ENCODE measurements at places on chromosomes 7 and 10.

DNA sequence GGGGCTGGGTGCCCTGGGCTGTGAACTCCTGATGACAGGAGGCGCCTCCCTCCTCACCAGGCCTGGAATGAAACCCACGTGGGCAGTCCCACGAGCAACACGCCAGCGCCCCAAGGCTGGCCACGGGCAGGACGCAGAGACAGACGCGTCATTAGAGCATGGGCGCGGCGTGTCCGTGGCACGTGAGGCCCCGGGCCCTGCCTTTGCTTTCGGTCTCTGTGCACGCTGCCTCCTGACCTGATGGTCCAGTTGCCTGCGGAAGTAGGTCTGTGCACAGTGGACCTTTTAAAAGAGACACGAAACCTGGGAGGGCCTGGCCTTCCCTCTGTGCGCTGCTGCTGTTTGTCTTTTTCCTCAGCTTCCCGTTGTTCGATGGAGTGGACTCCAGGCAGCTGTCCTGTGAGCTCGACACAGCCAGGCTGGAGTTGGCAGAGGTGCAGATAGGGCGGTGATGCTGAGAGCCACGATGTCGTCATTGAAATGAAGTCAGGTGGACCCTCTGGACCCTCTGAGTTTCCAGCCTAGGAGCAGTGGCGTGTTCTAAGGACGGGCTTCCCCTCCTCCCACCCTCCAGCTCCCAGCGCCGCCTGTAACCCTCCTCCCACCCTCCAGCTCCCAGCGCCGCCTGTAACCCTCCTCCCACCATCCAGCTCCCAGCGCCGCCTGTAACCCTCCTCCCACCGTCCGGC is 40.1 kb upstream of the CFAP46 start:
- DNase-seq = no peak

DNA sequence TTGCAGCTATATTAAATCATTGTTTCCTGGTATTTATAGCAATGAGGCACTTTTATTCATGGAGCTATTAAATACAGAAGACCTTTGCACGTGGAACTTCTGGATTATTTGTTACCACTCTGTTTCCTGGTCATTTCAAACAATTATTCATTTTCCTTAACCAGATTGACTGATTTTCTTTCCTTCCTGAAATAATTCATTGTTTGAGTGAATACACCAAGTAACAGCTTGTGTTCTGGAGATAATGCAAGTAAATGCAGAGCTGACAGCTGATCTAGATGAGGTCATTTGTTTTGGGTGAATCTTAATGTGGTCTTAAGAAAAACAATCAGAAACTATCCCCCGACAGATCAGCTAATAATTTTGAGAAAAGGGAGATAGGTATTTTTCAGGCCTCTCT is 497.7 kb downstream of the KIF20B start:
- no peak for DNase-seq

GRCh38 chr10:6108631-6109443 is 20.0 kb downstream of the RBM17 start:
- DNase-seq = no peak

DNA sequence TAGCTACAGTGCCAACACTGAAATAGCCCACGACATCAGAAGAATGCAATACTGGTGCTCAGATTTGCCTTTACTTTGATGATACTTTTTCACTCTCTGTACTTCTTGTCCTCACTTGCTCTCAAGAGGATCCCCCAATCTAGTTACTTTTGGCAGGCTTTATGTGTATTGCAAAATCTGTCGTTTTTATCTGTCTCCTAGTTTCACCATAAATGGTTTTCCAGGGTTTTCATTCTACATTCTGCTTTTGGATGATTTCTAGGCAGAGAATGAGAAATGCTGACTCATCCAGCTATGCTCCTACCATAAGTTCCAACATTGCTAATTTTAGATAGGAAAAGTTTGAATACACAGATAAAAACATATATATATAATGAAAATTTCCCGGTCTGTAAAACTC is 659.5 kb upstream of the NRG3 start:
- DNase-seq = no peak

- no peak for DNase-seq
Observed at GRCh38 chr7:141617280-141617679, 66.1 kb downstream of the AGK start.

GRCh38 chr7:142908921-142909890 is 23.7 kb upstream of the TRPV6 start:
- no peak for DNase-seq

- no peak for DNase-seq
Observed at GRCh38 chr7:92425311-92425947, 21.9 kb upstream of the GATAD1 start.

GRCh38 chr10:102116656-102117055 is 3.5 kb downstream of the LDB1 start:
- no peak for DNase-seq

- no peak for DNase-seq
Observed at GRCh38 chr7:70523249-70523988, 608.5 kb upstream of the GALNT17 start.

GRCh38 chr10:65611592-65611991 is 1314.2 kb upstream of the LRRTM3 start:
- no peak for DNase-seq
